SHP77 (cell line): ENCODE measurements at places on chromosomes 1 and 21.

GRCh38 chr1:39266269-39266668, 61.8 kb downstream of the MACF1 start:
- DNase-seq, result no peak

- no peak for DNase-seq
Measured at GRCh38 chr1:36476945-36477344, 5.8 kb downstream of the CSF3R start.

- no peak for DNase-seq
Measured at GRCh38 chr1:236063919-236064673, 794 bp downstream of the NID1 start.

GRCh38 chr1:73611681-73612080, 586.3 kb downstream of the LRRIQ3 start:
- DNase-seq, result no peak

GRCh38 chr1:245248231-245248731, 93.5 kb downstream of the KIF26B start:
- no peak for DNase-seq

DNA sequence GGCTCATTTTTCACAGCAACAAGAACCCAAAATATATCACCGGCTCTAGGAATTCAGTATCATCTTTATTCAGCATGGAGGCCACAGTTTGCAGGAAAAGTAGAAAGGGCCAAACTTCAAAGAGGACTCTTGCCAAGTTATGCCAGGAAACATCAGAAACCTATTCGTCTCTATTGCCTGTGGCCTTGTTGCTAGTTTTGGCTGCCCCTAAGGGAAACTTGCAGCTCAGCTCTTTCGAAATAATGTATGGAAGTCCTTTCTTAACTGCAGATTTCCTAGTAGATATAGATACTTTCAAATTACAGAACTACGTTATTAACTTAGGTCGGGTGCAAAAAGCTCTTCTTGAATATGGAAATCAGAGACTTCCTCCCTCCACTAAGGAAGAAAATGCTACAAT, 4.2 kb upstream of the NENF start:
- no peak for DNase-seq

DNA sequence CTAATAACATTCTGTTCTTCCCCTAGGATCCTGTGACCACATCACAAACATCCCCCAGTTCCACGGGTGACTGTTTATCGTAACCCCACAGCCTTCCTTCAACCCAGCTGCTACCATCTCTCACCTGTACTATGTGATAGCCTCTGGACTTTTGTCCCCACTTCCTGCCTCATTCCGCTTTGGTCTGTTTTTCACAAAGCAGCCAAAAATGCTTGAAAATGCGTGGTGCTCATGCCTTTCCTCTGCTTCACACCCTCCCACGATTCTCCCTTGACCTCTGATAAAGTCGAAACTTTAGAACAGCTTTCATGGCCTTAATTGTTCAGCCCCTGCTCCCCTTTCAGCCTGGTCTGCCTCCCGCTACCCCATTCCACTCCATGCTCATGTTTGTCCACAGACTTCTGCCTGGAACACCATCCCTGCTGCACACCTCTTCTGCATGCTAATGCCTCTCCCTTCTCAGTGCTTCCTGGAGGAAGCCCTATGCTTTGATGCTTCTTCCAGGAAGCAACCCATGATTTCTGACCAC, 165.6 kb downstream of the PLPP3 start:
- no peak for DNase-seq

DNA sequence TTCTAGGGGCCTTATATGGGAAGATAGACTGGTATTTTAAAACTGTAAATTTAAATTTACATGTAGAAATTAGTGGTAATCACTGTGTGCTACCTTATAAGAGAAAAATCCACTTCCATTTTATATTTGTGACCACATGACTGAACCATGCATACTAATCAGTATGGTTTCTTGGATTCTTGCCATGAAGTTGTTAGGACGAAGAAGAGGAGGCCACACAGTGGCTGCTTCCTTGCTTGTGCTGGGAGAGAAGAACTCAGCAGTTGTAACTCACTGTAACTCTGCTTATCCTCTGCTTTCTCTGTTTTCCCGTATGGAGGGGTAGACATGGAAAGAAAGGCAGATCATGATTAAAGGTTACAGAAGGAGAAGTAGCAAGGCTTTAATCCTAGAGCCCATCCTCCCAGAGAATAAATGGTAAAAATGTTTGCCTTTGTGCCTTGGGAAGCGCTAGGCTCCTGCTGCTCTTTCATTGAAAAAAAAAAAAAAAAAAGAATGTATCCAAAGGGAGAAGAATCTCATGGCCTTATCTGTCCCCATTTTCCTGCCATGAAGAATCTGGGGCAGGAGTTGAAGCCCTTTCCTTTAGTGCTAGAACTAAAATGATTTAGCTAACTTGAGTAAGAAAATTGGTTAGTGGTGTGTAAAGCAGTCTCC, 32.4 kb downstream of the KCTD3 start:
- no peak for DNase-seq

GRCh38 chr1:202692959-202693555, 17.2 kb downstream of the SYT2 start:
- DNase-seq, result peak; percentile 6

DNA sequence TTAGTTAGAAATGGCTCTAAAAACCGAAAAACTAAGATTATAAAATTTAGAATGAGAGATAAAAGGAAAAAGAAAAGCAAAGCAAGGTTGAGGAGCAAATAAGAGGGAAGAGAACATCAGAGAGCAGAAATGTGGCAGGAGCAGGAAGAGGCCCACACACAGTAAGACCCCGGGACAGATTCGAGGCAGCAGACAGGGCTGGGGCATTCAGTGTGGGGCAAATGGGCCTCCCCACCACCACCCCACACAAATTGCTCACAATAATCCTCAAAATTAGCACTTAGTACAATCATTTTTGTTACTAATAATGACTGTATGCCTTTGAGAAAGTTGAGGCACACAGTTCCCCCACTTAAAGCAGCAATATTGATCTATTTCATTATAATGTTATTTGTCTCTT, 17.1 kb upstream of the SLC44A3 start:
- DNase-seq, result no peak

- DNase-seq, result no peak
Measured at GRCh38 chr1:73100216-73100615, 817.9 kb upstream of the NEGR1 start.

- DNase-seq, result no peak
Measured at GRCh38 chr21:41852151-41852928, 26.8 kb downstream of the PRDM15 start.

DNA sequence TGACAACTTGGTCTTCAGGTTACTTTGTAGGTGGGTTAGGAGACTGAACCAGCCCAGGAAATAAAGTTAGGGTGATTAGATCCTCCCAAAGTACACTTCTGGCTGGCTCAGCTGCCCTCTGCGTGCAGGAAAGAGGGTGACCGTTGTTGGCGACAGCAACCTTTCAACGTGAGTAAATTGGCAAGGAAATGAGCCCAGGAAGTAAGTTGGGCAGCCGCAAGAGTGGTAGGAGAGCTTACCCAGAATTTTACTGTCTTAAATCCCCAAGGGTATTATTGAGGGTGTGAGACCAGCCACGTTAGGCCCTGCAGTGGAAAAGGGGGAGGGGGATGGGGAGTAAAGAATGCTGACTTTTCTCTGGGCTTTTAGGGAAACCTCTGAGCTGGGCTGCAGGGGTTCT, 1.6 kb downstream of the TENT5C start:
- no peak for DNase-seq

DNA sequence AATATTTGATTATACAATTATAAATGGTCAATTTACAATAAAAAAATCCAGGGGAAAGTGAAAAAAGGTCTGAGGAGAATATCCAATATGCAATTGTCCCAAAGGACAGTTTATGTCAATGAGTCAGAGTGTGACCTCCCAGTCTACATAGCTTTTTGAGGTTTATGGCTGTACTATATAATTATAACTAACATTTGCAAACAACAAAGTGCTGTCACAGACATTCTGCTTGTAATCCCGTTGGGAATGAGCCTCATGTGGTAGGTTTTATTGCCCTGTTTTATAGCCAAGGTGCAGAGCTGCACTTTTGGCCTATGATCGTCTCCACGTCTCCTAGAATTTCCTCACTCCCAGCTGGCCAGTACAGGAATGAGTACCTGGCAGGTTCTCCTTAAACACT, 103.8 kb downstream of the ADSS2 start:
- DNase-seq, result no peak

GRCh38 chr1:201584471-201585092, 45.7 kb downstream of the NAV1 start:
- DNase-seq, result no peak
